Hematopoietic multipotent progenitor cell (in vitro differentiated cells): ENCODE measurements at places on chromosomes 3 and 15. TPM values are rescaled to one million over a fixed set of nuclear protein-coding genes. Genes with fewer than 3 reads are reported as not detected.
A peak's percentile ranks its signal among the peaks of the same experiment; 100 is the strongest.

DNA sequence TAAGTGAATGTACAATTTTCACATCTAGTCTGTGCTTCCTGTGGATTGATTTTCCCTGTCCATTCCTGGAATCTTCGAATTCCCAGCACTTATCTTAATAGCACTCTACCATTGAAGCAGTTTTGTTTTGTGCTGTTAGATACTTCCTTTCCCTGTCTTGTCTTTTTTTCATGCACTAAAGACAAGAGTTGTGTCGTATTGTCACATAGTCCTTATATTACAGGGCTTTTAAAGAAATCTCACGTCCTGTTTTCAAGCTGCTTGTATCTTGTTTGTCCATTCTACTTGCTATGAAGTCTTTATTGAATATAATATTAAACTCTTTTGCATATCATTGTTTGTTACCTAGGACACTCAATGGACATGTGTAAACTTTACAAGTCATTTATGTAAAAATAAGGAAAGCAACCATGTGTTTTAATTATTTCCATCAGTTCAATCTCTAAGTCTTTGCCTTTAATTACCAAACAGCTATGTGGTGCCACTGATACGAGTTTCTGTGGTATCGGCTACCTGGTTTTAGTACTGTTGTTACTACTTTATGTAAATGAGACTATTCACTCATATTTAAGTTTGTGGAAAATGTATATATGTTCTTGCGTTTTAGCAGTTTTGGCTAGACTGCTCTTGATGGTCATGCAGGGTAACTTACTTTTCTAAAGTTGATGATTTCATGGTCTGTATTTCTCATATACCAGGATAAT is 10.3 kb downstream of the PIK3CA start:
- DNase-seq = no peak

GRCh38 chr3:150015901-150016300 is 45.2 kb upstream of the PFN2 start:
- no peak for DNase-seq

REC114 gene
- total RNA-seq = not detected

DNA sequence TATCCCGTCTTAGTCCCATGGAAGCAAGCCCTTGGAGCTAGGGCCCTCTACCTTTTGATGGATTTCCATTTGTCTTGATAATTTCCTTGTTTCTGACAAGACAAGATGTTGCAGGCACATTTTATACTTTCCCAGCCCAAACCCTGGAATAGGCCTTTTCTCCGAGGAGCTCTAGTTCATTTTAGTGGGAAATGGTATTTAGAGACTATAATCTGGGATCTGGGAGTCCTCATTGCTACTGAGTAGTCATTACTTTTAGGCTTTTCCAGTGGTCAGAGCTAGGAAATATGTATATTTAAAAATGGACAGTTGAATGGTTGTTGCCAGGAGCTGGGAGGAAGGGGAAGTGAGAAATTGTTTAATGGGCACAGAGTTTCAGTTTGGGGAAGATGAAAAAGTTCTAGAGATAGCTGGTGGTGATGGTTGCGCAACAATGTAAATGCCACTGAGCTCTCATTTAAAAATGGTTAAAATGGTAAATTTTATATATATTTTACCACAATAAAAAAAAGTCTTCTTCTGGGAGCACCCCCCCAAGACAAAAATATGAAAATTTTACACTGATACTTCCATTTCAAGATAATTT is 31.6 kb downstream of the MLH1 start:
- DNase-seq = no peak

RFC4 gene
- total RNA-seq = 10.0 TPM

DNA sequence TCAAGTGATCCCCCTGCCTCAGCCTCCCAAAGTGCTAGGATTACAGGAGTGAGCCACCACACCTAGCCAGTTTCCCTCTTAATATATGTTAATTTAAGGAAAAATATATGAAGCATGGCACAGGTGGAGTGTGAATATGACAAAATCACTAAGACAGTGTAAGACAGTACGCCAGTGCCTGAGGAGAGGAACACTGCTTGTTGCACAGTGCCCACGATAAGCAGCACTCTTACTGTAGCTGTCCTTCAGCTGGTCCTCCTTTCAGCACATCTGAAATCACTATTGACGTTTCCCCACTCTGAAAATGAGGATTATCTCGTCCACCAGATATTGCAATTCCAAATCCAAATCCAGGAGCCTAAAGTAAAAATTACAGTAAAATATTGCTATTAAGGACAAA is 49.3 kb downstream of the TJP1 start:
- no peak for DNase-seq

GRCh38 chr3:188440340-188440972 is 286.5 kb downstream of the LPP start:
- DNase-seq = no peak

- DNase-seq = no peak
These were observed 45.4 kb upstream of the TMC3 start for GRCh38 chr15:81419332-81419943.

DNA sequence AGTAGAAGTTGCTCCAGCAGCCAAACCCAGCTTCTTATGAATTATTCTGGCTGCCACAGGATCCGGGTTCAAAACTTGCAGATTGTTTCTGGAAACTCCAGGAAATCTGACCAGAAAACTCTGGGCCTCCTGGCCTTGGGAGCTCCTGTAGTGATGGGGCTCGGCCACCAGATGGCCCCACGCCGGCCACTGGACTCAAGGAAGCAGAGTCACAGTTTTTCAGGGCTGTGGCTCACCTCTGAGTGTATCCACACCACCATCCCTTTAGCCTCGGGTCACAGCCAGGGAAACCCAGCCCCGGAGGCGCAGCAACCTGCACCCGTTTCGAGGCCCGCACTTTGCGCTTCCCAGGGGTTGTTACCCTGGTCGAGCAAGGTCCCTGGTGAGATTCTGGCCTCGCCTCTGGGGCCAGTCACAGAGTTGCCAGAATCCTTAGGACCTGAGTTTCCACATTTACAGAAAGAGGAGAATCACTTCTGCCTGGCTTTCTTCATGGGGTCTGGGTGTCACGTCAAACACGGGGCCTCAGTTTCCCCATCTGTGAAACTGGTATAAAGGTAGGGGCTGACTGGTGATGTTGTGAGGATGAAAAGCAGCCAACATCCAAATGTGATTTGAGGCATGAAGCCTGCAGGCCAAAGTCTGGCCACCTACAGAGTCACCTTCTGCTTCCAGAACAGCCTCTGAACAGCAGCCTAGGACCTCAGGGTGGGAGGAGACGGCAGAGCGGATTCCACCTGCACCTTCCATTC is 53.5 kb upstream of the LCTL start:
- DNase-seq = peak; percentile 55

GRCh38 chr3:197507081-197507480 is 48.7 kb downstream of the BDH1 start:
- no peak for DNase-seq

- no peak for DNase-seq
These were observed 22.5 kb downstream of the ANXA2 start for GRCh38 chr15:60375306-60375705.

- no peak for DNase-seq
These were observed 19.2 kb downstream of the ABTB1 start for GRCh38 chr3:127691974-127692373.

DNA sequence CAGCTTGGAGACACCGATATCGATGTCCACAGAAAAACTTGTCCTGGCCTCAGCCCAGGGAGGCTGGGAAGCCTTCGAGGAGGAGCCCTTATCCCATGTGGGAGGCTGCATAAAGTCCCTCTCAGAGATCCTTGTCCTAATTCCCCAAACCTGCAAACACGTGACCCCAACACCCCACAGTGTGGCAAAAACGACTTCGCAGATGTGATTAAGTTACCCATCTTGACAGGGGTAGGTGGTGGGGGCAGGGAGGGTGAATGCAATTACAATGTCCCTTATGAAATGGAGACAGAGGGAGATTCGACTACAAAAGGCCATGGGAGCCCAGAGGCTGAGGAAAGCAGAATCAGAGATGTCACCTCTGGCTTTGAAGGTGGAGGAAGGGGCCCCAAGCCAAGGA is 2.3 kb upstream of the TLR9 start:
- DNase-seq = no peak

SPTSSB gene
- total RNA-seq = under 0.01 TPM

- DNase-seq = no peak
These were observed 17.8 kb downstream of the MKRN2 start for GRCh38 chr3:12574661-12575060.

DNA sequence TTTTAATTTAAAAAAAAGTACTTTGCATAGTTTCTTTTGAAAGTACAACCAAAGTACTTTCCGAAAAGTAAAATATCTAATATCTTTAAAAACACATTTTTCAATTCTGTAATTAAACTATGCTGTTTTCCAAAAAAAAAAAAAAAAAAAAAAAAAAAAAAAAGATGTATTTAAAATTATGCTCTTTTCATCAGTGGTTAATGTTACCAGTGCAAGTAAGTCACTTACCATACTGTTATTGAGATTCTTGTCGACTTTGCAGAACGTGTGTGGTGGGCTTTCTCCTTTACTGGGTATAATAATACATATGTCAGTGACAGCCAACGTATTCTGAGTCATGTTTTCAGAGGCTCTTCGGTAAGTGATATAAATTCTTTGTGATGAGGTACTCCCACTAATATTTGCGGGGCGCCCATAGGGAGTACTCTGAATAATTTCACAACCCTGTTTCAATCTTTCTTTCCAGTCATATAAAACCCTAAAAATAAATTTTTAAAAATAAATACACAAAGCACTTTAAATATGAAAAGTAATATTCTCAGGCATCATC is 39.9 kb downstream of the DENND4A start:
- DNase-seq = no peak

DNA sequence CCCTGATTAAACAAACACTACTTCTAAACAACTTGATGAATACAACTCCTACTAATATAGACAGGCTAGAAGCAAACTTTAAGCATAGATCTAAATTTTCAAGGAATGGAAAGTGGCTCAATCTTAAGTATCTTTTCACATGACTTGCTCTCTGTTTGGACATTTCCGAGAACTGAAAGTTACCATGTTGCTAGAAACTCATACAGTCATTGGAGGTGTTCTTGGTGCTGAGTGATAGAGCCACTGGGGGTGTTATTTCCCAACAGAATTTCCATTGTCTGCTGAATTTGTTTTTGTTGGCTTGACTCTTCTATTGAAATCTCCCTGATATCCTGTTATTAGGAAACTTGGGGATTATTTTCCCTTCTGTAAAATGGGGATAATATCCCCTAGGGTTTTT is 264.5 kb upstream of the RASGRP1 start:
- no peak for DNase-seq

GRCh38 chr3:72344236-72344635 is 504.0 kb downstream of the SHQ1 start:
- DNase-seq = no peak

DNA sequence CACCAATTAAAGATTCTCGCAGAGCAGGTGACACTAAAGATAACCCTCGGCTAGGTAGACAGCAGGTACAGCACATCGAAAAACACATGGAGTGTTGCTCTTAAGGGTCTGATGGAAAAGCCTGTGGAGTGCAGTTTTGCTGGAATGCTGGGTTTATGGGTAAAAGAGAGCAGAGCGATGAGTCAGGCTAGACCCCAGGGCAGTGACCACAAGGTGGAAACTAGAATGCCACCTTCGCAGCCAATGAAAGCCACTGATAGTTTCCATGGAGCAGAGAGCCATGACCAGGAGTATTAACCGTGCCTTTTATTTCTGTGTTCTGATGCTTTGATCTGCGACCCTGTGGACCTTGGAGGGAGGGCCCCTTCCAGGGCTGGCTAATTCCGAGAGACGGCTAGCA is 149.8 kb downstream of the GABRB3 start:
- DNase-seq = no peak

DNA sequence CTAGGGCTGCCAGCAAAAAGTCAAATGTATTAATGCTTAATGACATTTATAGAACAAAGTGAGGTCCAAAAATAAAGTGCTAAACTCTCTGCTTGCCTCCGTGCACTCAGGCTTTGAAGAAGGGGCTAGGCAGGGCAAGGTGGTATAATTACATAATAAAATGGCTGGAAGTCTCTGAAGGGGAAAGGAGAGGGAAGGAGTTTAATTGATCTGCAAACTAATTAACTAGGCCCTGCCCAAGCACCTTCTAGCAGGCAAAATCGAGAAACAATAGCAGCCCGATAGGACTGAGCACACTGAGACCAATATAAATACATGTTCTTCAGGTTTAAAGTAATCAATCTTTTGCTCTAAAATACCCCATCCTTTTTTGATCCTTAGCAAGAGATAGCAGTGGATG is 13.0 kb downstream of the DIS3L start:
- DNase-seq = no peak

GCNT3 gene
- under 0.01 TPM for total RNA-seq
